ENCODE measurements at places on chromosomes 2 and 18.

DNA sequence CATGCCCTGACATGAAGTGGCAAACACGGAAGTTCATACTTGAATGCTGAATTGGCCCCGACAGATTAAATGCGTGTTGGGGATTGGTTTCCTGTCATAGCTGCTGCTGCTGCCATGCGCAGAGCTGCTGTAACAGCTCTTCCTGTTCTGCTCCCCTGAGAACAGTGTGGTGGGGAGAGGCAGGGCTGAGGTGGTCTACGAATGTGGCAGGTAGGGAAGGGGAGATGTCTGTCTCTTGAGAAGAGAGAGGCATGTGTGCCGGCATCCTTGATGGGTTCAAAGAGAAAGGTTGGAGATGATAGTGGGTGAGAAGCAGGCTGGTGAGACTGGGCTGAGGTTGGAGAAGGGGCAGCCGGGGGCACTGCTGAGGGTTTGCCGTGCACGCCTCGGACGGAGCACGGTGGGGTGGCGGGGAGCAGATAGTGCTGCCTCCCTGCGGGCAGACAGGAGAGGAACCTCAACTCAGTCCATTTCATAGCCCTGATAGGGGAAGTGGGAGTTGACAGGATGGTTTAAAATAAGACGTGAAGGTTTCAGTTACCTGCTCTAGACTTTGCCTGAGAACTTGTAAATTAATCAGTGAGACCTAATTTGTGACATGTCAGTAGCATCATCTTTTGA is 46.1 kb downstream of the TMEM185B start:
- DNase-seq: no peak

- no peak for DNase-seq
Observed at GRCh38 chr18:48646976-48647375, 108.1 kb downstream of the CTIF start.

GRCh38 chr2:58449286-58450010 is 208.3 kb upstream of the FANCL start:
- peak; percentile 80 for DNase-seq

GRCh38 chr18:48404716-48405507 is 4.3 kb downstream of the ZBTB7C start:
- DNase-seq: no peak

DNA sequence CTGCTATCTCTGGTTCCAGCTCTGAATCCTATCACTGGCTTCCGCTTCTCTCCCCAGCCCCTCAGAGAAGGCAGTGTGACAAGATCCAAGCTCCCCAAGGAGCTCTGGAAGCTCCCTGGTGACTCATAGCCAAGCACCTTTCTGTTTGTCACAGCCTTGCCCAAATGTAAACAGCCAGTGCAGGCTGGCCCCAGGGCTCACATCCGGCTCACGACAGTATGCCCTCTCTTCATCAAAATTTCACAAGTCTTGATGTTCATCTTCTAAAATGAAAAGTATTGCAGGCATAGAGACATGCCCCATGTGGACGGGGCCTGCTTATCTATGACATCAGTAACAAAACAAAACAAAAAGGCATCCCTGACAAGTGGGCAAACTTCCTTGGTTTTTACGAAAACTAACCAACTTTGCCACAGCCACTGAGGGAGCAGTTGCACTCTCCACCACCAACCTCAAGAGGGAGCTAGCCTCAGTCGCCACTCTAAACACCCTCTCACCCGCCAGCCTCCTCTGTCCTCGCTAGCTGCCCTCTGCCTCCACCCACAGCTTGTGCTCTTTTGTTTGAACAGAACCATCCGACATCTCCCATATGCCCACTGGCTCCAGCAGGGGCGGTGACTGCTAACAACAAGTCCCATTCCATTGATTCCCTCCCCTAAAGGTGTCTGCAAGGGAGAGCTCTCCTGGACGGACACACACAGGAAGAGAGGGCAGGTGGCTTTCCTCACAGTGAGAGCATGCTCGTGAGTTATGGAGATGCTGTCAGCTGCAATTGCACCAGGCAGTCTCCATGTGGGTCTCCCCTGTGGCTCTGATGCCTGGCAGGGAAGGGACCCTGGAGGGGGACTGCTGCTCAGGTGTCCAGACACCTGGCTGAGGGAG is 71.0 kb upstream of the DAPL1 start:
- peak; percentile 70 for DNase-seq

GRCh38 chr2:76008001-76008702 is 297.4 kb upstream of the GCFC2 start:
- DNase-seq: no peak

DNA sequence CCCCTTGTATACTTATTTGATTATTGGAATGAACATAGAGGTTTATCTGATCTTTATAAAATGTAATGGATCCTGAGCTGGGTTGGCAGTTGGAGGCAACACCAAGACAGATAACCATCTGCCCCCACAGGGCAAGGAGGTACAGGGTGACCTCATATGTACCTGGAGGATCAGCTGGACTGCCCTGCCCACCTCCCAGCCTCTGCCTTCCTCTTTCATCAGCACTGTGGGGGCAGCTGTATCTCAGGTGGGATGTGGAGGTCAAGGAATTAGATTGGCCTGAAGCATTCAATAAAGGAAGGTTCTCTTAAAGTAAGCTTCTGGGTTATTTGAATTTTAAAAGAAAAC is 92.6 kb downstream of the LYPD6 start:
- DNase-seq: no peak

All from putamen (tissue), 1 donor.